ENCODE measurements at places on chromosomes 2 and 18.
A peak's percentile ranks its signal among the peaks of the same experiment; 100 is the strongest.

DNA sequence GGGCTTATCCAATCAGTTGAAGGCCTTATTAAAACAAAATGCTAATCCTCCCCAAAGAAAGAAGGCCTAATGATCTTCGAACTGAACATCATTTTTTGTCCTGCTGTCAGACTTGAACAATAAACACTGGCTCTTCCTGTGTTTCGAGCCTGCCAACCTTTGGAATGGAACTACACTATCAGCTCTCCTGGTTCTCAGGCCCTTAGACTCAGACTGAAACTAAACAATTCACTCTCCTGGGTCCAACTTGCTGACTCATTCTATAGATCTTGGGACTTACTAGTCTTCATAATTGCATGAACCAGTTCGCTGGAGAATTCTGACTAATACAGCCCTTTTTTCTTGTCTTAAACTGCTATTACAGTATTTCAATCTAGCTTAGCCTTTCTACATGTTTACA, 235.2 kb downstream of the LNPK start:
- no peak for DNase-seq

DNA sequence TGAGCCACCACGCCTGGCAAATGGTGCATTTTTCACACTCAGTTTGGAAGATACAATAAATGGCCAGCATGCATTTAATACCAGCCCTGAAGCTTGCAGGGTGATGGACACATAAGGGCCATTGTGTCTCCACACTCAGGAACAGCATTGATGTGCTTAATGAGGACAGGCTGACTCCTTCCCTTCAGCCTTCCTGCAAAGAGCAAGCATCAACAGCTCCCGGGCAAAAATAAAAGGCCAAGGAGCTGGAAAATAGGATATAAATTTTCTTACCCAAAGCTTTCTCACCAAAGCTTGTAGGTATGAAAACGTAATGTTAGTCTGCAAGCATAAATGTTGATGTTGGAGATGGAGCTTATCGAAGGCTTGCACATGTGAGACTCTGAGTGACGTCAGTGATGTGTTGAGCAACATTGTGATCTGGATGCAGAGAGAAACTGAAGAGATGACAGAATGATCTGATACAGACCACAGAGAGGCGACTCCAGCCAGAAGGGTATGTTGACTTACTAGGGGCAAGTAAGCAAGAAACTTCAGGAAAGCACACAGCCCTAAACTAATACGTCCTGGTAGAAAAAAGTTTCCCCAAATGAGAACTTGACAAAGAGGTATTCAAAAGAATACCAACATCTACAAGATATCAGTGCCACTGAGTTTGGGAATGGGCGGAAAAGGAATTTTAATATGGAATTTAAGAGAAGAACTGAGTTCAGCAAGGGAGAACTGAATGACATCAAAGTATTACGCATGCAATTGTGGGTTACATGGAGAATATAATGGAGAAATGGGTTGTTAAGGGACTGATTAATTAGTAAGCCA, 256.5 kb downstream of the TGIF1 start:
- DNase-seq = no peak

DNA sequence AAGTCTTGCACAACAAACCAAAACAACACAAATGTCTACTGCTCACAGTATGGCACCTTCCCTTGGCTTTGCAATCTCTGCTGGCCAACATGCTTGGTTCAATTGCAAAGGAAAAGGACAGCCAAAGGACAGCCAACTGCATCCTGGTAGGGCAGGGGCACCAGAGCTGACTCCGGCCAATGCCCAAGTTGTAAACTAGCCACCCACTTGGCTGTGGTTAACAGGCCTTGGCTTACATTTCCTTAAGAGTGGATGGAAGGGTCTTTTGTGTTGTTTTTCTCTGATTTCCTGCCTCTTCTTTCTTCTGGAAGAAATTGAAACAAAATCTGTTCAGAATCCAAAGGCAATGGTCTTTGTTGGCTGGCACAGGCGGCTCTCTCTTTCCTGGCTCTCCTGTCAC, 119.1 kb upstream of the TRIB2 start:
- DNase-seq = no peak

GRCh38 chr2:136932700-136933099, 167.4 kb downstream of the THSD7B start:
- no peak for DNase-seq

- DNase-seq = no peak
These were observed 20.1 kb downstream of the SIX2 start for GRCh38 chr2:44989176-44989575.

- peak; percentile 22 for DNase-seq
These were observed 2.7 kb upstream of the LRP2 start for GRCh38 chr2:169365029-169365480.

- no peak for DNase-seq
These were observed 257.7 kb downstream of the CDCA7 start for GRCh38 chr2:173612354-173612753.

DNA sequence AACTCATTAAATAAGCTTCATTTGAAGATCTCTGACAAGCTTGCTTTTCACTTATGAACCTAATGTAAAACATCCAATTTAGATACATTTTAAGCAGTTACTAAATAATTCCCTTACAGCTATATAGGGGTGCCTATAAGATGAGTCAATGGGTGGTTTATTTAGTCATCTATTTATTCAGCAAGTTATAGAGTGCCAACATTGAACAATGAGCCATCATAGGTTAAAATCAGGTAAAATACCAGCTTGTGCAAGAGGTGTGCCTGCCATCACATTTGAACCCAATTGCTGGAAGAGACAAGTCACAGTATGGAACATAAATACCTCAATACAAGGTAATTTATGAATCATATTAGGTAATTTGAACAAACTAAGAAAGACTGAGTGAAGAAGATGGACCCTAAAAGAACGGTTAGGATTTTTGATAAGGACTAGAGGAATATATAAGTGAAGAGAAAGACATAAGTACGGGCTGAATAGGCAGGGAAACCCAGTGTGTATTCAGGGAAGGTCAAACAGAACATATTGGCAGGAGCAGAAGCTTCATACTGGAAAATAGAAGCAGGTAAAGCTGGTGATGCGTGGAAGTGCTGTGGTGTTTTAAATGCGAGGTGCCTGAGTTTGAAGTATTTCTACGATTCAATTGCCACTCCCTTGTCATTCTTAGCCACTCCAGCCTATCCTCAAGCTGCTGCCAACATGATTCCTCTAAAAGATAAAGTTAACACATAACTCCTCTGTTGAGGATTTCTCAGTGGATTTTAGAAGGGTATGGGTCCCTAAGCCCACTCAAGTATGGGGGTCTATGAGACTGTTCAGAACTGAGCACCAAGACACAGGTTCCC, 18.9 kb upstream of the STAT4 start:
- DNase-seq = no peak

GRCh38 chr2:175500255-175500654, 318.7 kb upstream of the ATP5MC3 start:
- no peak for DNase-seq

DNA sequence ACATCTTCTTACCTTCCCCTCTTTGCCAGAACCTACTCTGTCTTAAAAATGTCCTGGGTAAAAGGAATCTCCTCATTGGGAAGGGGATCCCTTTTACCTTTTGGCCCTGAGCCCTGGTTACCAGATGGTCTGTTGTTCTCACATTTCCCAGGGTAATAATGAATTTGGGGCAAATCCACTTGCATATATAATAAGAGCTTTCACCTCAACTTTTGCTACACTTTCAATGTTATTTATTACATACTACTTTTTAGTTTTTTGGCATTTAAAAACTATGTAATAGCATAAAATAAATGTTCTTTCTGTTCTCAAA, 15.0 kb downstream of the CERS6 start:
- DNase-seq = no peak

- no peak for DNase-seq
These were observed 142.7 kb upstream of the CREB1 start for GRCh38 chr2:207387001-207387571.

- no peak for DNase-seq
These were observed 18.6 kb downstream of the CAPN10 start for GRCh38 chr2:240604939-240605716.

All from activated CD4-positive, alpha-beta T cell treated with anti-CD3 and anti-CD28 coated beads, Interleukin-2, Interleukin-6, amounts not matched to agents 100 ng/mL and 50 ng/mL, durations not matched to agents 16 hours and 8 hours (primary cell).